ENCODE measurements at places on chromosomes 12 and 14.
A peak's percentile ranks its signal among the peaks of the same experiment; 100 is the strongest.

GRCh38 chr14:92540472-92541048, 27.0 kb downstream of the RIN3 start:
- DNase-seq: peak; percentile 34

DNA sequence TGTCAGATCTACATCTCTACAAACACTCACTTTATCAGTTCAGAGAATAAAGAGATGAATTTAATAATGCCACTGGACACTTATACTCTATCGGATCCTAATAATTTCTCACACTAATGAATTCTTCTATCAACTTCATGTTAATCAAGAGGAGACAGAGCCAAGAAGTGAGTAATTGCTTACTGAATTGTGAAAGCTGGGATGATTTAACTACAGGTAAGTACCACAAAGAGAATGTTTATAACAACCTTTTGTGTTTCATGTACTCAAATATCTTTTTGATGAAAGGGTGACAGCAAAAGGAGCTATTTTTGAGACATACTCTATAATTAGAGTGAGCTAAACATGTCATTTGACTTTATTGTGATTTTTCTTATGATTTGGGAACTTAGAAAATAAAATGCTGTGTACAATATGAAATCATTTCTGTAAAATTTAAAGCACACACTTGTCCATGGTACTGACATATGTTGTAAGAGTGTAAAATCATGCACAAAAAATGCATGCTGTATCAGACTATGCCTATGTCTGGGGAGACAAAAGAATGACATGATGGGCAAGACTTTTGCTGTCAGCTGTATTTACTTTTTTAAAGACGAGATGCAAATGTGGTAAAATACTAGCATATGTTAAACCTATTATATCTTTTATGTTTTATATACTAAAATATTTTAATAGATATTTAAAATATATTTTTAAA, 361.2 kb downstream of the CCER1 start:
- DNase-seq: no peak

- DNase-seq: no peak
These were observed 182.7 kb upstream of the EEA1 start for GRCh38 chr12:93111773-93112172.

GRCh38 chr12:2194571-2194970, 141.8 kb downstream of the CACNA1C start:
- DNase-seq: no peak

DNA sequence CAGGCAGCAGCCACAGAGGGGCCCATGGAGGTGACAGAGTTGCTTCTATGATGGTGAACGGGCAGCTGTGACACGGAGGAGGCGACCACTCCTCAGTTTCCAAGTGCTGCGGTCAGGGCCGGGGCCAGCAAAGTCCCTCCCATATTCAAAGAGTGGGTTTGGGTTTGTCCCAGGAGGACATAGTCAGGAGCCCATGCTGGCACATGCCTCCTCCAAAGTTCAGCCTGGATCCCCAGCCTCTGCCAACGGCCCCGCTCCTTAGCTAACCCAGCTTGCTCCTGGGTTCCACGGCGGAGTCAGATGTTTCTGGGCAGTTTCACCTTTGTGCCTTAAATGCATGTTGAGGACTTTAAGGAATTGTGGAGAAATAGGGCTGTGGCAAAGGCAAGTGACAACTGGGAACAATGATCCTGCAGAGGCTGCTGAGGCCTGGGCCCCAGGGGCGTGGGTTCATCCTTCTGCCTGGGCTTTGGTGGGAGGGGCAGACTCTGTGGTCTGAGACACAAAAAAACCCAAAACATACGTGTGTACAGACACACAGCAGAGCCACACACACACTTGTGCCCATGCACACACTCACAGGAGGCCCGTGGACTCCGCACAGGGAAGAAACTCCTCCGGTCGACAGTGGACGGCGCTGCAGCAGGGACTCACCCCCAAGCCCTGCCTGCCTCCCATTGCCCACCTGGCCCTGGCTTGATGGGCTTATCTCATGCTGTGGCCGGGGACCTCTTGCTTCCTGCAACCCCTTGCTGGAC, 399.4 kb downstream of the TMEM121 start:
- no peak for DNase-seq

All from amygdala (tissue), 56 donors.